ENCODE measurements at places on chromosomes 1 and 21.

DNA sequence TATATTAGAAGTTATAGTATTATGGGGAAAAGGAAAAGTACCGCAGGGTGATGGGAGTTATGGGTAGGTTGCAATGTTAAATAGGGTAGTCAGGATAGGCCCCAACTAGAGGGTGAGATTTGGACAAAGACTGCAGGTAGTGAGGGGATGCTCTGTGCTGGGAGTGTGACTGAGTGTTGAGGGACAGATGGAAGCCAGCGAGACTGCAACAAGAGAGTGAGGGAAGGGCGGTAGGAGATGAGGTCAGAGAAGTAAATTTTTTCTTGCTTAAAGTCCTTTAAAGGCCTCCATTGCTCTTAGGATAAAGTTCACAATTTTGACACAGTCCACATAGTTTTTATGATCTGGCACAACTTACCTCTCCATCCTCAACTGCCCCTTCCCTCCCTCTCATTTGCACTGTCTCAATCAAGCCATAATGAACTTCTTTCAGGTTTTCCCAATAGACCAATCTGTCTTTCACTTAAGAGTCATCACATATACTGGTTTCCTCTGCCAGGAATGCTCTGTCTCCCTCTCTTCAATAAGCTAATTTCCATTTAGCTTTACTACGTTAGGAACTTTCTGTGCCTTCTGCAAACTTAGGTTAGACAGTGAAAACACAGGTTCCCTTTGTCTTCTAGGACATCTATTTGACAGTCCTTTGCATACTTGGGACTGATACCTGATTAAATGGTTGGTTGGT lies 237.7 kb upstream of the CACYBP start:
- DNase-seq: no peak

DNA sequence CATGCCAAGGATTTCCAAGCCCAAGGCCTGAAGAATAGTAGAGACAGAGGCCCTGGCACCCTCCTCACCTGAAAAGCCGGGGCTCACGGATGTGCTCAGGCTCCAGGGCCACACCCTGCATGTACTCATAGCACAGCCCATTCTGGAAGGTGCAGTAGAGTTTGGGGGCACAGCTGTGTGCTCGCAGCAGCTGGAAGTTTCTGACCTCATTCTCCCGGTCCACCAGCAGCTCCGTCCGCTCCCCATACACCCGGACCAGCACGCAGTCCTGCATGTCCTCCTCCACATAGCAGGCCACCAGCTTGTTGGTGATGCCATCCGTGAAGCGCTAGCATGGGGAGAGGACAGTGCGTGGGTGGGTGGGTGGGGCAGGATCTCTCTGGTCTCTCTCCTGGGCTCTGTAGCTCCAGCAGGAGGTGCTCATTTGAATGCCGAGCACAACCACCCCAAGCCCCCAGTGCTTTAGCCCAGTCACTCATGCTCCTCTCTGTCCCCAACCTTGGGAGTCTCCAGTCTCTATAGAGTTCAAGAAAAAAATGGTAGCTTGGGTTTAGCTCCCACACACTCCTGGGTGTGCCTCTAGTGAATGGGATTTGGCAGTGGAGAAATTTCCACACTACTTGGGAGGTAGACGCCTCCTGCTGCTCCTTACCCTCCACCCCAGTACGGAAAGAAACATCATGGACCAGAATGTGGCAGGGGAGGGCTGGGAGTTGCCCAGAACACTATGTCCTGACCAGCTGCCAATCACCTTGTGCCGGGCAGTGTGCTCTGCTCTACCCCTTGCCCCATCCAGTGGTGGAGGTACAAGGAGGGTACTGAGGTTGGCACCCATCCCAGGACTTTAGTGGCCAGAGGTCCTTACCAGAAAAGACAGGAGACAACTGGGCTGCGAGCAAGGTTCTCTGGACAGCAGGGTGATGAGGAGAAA lies 1.9 kb downstream of the ETNK2 start:
- DNase-seq: no peak

DNA sequence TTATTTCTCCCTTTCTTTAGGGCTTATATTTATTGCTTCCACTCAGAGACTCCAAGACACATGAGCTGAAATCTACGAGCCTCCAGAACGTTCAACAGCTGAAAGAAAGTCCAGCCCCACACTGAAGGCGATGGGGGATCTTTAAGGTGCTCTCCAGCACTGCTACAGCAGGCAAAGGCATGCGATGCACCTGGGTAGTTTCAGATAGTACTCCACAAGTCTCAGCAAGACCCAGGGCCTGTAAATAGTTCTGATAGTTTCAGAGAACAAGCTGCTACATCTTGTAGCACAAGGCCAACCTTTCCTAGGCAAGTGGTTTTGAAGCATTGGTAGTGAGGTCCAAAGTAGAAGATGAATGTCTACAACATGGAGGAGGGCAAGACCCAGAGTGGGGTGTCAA lies 2.2 kb upstream of the HSD3B1 start:
- no peak for DNase-seq

- DNase-seq: no peak
Observed at GRCh38 chr21:41727784-41728763, 38.8 kb downstream of the RIPK4 start.

DNA sequence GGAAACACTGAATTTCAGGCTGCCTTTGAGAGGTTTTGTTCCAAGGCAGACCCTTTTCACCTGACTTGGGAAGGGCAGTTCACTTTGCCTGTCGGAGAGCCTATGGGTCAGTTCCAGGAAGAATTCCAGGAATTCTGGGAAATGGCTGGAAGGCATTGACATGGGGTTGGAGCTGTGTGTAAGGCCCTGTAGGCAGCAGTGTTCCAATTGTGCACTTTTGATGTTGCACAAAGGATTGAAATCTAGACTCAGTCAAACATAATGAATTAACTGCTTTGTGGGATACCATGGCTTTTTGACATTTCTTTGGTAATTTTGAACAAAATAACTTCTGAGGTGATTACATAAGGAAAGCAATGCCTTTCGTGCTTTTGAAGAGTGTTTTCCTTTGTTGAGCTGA lies 184.6 kb downstream of the SDCCAG8 start:
- DNase-seq: no peak

- DNase-seq: no peak
Observed at GRCh38 chr21:37762606-37763005, 153.7 kb downstream of the KCNJ6 start.

- DNase-seq: no peak
Observed at GRCh38 chr1:51058858-51059257, 43.2 kb upstream of the C1orf185 start.

- DNase-seq: no peak
Observed at GRCh38 chr1:32695098-32695904, 7.3 kb downstream of the SYNC start.

DNA sequence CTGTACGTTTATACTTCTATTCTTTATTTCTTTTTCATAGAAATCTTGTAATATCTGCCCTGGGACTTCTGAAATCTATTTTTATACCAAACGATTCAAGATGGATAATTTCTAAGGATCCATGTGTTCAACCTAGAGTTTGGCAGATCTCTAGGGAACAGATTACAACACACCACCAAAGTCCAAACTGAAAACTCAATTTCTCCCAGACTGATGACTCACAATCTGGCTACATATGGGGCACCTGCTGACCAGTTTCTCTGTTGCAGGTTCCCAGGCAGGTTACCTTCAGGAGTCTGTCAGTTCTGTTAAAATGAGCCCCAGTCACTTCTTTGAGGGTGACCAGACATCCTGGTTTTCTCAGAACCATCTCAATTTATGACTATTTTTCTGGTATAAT lies 439.4 kb downstream of the GPATCH2 start:
- DNase-seq: no peak

DNA sequence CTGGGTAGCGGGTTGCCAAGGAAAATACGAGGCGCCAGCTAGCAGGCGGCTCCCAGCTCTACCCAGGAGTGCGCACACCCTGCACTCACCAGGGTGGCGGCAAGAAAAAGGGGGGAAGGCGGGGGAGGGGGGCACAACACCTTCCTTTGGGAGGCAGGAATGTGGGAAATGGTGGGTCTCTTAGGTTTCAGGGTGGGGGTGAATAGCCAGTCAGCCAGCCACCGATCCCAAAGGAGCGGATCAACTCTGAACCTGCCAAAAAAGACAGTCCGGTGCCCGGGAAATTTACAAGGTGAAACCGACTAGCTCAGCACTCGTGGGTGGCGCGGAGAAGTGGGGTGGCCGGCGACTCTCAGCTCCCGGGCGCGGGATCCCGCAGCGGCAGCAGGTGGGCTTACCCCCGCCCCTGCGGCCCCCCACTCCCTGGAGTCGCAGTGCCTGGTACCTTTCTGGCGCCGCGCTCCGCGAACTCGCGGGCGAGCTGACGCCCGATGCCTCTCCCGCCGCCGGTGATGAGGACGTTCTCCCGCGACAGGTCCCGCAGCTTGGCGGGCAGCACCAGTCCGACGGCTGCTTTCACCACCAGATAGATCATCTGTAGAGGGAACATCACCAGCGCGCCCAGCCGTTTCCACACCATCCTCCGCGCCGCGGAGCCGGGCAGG lies 1.2 kb downstream of the DHRS3 start:
- DNase-seq: no peak

DNA sequence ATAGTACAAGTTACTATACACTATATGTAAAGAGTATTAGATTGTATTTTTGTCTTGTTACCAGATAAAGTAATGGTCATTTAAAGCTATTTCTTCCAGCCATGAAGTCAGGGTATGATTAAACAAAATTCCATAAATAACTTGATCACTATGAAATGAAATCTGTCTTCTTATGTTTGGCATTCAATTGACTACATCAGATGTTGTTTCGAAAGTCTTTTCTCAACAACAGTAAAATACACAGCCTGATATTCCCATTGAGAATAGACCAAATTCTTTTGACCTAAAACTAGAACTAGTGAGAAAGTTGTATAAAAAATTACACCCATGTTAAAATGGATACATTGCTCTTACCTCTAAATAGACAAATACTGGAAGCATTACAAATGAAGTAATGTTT lies 134.6 kb upstream of the ADAMTS5 start:
- DNase-seq: no peak

DNA sequence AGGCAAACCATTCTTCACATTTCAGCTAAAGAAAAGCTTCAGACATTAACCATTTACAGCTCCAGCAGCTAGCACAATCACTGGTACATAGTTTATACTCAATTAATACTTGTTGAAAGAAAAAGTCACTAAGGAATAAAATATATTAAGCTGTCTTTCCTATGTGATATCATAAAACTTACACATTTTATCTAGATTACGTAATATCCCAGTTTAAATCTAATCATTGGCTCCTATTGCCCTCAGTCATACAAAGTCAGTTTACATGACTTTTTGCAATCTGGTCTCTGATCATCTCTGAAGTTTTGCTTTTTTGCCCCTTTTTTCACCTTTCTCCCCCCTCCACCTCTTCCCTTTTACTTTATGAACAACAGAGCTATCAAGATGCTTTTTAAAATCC lies 8.5 kb upstream of the PRRC2C start:
- DNase-seq: no peak

DNA sequence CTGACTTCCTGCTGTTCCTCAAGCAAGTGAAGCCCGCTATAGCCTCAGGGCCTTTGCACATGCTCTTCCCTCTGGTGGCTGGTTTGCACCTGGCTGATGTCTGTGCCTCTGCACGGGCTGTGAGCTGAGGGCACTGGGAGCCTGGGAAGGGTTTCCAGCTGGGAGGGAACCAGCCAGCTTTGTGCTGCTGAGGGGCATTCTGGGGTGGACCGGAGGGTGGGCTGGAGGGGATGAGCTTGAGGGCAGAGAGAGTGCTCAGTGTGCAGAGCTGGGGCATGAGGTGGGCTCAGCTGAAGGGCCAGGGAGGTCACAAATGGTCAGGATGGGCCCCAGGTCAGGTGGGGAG lies 305.7 kb downstream of the MATN1 start:
- DNase-seq: no peak

GRCh38 chr1:90414201-90414600 lies 302.9 kb downstream of the BARHL2 start:
- no peak for DNase-seq

DNA sequence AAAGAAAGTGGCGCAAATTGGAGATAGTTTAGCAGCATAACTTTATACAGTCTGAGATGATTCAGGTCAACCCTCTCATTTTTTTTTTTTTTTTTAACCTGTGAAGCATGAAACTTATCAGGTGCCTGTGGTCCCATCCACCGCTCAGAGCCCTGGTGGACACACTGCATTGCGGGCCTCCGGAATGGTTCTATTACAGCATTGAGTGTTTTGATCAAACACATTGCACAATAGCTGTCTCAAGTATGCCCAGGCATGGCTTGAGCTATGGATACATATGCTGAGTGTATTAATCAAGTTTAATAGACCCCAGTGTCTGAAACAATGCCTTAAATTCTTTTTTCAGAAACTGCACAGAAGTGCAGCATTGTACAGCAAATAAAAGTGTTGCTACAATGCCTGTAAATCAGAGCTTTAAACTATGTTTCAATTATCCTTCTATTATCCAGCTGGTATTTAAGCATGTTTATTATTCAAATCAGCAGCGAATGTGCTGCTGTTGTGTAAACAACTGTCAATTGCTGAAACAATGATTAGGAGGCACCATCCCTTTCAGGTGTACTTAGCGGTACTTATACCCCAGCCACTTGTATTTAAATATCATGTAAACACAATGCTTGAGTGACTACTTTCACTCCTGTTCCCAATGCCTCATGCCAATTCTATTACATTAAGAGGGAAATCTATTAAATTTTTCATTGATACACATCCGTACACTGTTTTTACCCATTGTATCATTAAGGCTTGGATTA lies 456.6 kb downstream of the RPS6KC1 start:
- no peak for DNase-seq

DNA sequence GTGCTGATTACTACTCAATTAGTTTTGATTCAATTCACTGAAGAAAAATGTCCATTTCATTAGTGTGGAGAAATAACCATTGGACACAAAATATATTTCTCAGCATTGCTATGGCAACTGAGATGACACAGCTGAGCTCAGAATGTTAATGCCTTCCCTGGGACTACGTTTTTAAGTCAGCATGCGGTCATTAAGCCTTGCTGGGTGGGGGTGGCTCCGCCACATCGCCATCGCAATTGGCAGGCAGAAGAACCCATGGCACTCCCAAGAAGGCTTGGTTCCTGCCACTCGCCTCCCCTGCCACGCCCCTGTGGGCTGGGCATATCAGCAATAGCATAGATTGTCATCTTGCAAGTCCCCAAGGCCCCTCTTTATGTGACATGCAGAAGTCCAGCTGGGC lies 256.7 kb upstream of the CAMK1G start:
- no peak for DNase-seq

- DNase-seq: no peak
Observed at GRCh38 chr1:181583598-181583997, 100.3 kb downstream of the CACNA1E start.

GRCh38 chr1:212712451-212713303 lies 13.0 kb upstream of the BATF3 start:
- DNase-seq: no peak

GRCh38 chr1:218588540-218589172 lies 243.5 kb downstream of the TGFB2 start:
- DNase-seq: no peak

DNA sequence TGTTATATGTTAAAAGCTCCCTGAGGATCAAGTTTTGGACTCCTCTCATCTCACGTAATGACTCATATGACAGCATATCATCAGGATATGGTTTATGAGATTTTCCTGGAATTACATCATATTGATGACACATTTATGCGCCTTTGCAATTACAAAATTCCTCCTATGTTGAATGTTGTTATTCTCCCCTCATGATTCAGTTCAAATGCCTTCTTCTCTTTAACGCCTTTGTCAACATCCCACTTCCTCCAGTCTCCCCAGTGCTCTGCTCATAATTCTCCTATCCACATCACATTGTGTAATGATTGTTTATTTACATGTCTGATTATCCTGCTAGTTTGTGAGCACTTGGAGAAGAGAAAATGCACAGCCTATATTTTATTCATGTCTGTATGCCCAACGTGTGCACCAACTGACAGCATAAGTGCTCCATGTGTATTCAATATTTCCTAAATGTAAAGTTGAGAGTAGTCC lies 80.9 kb upstream of the BACH1 start:
- DNase-seq: no peak

Measured in progenitor cell of endocrine pancreas (in vitro differentiated cells).